NCI-H1694 (cell line): ENCODE measurements at places on chromosomes 16 and 17.
A peak's percentile ranks its signal among the peaks of the same experiment; 100 is the strongest.

- no peak for DNase-seq
These were observed 4.1 kb downstream of the SYNGR2 start for GRCh38 chr17:78172249-78173051.

- DNase-seq = no peak
These were observed at the start of gene MVP for GRCh38 chr16:29820271-29820701. MVP (plus strand) TSS chr16:29820462; CDS start chr16:29830550, 10,088 bp downstream.

DNA sequence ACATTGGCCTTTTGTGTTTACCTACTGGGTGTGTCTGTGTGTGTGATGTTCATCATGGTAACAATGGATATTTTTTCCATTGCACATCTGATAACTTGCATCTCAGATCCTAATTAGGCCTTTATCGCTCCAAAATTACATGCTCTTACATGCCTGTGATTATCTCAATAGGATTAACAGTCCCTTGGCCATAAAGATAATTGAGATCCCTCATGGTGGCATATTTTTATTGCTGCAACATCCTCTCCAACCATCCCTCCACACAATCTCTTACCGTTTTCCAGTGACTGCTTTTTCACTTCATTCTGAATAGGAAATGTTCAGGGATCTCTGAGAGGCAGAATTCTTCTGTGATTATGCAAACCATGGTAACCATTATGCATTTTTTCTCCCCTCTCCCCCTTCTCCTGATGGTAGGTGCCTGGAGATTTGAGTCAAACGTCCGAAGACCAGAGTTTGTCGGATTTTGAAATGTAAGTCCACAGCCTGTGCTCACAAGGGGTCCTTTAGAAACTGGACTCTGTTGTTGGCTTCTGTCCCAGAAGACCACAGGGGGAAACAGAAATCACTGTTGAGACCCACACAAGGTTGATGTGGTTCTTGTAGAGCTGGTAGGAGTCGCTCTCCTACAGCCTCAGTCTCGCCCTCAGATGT, 405.5 kb downstream of the CPPED1 start:
- DNase-seq = peak; percentile 3

GRCh38 chr17:79049821-79050220, 24.8 kb upstream of the ENGASE start:
- no peak for DNase-seq

DNA sequence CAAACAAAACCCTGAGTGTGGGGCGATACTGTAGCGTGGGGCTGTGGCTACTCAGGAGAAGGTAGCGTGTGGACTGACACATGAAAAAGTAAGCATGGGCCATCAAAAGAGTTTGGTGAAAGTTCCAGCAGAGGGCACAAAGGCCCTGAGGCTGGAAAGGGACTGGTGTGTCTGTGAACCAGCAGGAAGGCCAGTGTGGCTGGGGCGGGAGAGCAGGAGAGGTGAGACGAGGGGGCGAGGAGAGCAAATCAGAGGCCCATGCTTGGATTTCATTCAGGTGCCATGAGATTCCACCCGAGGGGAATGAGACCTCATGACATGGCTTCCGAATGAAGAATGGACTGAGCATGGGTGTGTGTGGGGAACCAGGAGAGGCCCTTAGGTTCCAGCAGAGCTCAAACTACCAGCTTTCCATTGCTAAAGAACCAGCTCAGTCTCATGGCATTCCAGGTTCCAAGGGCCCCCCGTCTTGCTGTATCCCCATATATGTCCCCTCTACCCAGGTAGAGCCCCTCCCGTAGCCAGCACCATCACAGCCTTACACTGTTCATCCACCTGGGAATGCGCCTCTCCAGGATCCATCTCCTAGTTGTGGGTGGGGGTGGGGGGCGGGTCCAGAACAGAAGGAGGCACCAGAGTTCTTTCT, 31.1 kb downstream of the TRPV2 start:
- no peak for DNase-seq

DNA sequence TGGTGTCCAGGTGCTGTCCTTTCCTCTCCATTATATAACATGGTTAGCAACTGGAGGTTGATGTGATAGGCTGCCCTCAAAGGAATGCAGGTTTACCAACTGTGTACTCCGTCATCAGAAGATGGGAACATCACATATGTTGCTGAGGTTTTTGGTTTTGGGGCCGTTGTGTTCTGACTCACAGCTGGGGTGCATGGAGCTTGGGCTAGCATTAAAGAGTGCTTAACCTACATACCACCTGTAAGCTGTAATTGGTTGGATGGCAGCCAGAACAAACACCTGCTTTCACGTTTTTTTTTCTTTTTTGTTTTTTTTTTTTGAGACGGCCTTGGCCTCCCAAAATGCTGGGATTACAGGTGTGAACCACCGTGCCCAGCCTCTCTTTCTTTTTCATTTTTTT, 20.9 kb downstream of the TMEM11 start:
- DNase-seq = no peak

GRCh38 chr16:27867122-27868110, 196.1 kb downstream of the GSG1L start:
- DNase-seq = no peak

- DNase-seq = peak; percentile 35
These were observed 115.2 kb downstream of the RBFOX3 start for GRCh38 chr17:79495665-79496064.

DNA sequence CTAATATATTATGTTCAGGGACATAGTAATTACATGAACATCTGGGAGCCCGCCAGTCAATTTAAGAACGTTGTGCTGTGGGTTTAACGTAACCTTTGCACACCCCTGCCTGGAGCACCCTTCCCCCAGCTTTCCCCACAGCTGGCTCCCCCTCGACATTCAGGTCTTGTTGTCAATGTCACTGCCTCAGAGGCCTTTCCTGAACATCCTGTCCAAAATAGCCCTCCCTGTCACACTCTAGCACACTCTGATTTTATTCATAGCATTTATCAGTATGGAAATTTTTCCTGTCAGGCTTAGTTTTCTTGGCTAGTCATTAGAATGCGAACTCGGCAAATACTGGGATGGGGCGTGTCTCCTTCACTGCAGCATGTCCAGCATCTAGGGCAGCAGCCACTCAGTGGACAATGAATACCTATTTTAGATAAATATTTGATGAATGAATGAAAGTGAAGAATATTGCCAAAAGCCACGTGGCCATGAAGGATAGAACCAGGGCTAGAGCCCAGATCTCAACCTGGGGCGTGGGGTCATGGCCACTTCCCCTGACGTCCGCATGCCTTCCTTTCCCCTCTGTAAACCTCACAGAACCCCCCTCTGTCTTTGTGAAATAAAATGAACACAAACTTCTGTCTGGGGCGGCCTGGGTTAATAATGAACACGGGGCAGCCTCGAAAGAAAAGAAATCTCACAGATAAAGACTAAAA, 10.5 kb downstream of the PIK3R6 start:
- DNase-seq = peak; percentile 34

DNA sequence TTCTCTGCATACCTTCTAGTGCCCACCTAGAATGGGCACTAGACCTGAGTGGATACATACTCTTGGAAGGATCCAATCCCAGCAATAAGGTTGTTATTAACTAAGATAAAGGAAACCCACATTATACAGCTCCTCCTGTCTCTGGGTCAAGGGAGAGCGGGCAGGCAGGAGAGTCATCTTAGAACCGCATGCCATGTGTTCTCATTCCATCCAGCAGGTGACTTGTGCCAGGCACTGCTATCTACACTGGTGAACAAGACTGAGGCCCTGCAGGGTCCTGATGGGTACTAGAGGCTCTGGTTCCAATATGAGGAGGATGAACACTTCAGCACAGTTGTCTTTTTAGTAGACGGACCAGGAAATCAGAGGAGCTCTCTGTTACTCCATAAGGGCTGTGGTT, 5.9 kb upstream of the CD300H start:
- no peak for DNase-seq

DNA sequence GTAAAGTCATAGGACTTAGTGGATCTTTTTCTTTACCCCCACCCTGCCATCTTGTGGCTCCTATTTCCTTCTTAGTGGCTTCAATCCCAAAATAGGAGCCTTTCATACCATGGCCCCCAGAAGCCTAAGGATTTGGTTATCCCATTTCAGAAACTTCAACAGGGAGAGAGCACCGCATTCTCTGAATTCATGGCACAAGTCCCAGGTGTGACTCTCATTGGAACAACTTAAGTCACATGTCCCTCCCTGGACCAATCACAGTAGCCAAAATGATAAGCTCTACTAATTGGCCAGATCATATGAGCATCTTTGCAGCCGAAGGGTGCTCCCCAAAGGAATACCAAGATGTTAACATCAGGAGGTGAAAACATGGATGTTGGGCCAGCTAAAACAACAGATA, 43.2 kb downstream of the AXIN2 start:
- DNase-seq = no peak

DNA sequence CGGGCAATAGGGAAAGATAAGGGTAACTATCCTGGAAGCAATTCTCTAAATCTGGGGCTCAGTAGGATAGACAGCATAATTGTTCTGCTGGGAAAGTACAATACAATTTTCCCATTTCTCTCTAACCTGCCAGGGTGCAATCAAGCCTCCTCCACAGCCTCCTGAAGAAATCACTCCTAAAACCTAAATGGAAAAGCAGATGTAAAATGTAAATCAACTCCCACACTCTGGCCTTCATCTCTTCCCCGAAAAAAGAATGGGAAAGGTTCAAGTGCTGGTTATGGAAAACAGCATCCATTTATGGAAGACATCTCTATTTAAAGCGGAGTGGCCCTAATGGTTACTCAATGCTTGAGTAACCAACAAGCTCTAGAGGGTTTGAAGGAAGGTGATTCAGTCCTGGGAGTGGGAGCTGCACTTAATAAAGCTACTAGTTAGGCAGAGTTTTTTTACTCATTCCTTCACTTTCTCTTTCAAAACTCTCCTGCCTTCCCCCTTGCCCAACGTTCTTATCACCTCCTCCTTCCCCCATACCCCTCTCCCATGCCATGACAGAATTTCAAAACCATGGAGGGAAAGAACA, 5.1 kb downstream of the MMD start:
- no peak for DNase-seq

DNA sequence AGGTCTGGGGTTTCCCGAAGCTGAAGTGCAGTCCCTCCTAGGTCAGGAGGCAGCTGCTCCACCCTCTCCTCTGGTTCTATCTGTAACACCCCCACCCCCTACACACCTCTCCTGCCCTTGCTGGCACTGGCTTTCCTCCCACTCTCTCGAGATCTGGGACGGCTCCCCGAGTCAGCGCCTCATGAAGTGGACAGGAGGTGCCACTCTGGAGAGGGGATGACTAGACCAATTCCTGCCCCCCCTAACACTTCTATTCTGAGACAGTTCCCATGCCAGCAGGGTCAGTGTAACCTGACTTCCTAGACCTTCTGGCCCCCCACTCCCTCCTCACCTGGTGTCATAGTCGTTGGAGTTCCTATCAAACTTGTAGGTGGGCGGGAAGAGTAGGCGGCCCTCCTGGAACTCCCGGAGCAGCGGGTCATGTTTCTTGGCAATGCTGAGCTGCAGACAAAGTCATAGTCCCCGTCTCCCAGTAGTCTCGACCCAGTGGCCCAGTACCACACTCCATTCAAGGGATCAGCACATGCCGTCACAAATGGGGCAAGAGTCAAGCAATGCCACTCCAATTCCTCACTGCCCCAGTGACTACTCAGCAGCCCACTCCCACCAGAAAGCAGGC, 9.7 kb downstream of the INPP5K start:
- no peak for DNase-seq

- no peak for DNase-seq
These were observed 13.2 kb upstream of the ZNF469 start for GRCh38 chr16:88369447-88370008.

- DNase-seq = no peak
These were observed 161.0 kb downstream of the FTO start for GRCh38 chr16:53864819-53865493.

GRCh38 chr16:15493466-15494180, 59.2 kb downstream of the BMERB1 start:
- peak; percentile 56 for DNase-seq

DNA sequence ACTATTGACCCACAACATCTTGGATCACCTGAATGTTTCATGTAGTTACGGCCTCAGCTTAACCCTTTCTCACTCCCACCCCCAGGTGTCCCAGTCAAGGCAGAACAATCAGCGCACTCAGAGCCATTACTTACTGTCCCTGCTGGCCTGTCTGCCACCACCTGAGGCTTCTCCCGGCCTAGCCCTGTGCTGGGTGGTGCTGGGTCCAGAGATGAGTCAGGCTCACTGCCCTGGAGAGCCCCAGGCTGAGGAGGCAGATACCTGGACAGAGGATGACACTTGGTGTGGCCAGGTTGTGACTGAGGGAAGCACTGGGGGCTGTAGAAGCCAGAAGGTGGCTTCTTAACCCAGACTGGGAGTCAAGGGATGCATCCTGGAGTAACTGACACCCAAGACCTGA, 4.0 kb upstream of the SLC5A2 start:
- DNase-seq = no peak

GRCh38 chr17:62808576-62808970, 459 bp upstream of the MARCHF10 start:
- DNase-seq = no peak

DNA sequence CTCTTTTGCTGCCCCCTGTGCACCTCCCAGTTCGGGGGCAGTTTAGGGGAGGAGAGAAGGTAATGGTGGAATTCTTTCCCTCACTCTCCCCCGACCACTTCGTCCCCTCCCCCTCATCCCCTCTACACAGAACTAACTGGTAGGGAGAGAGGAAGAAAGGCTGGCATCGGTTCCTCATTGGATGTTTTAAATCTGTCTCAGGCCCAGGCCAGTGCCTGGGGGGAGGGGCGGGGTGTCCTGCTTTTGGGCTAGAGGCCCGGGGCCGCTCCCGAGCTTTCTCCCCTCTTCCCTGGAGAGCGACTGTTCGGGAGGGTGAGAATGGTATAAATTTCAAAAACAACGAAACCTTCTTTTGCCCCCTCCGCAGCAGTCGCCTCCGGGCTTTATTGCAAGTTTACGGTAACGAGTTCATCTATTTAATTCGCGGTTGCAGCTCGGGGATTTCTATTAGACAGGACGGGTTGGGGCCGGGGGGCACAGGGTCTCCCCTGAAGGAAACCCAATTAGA, at the start of gene PRAC2:
Gene PRAC2, plus strand, starts transcription at position 271 of the 508 bp plus-strand sequence. CDS start 1,226 bp downstream, outside the sequence.
- no peak for DNase-seq

GRCh38 chr16:21100447-21100846, 50.2 kb downstream of the DNAH3 start:
- no peak for DNase-seq

DNA sequence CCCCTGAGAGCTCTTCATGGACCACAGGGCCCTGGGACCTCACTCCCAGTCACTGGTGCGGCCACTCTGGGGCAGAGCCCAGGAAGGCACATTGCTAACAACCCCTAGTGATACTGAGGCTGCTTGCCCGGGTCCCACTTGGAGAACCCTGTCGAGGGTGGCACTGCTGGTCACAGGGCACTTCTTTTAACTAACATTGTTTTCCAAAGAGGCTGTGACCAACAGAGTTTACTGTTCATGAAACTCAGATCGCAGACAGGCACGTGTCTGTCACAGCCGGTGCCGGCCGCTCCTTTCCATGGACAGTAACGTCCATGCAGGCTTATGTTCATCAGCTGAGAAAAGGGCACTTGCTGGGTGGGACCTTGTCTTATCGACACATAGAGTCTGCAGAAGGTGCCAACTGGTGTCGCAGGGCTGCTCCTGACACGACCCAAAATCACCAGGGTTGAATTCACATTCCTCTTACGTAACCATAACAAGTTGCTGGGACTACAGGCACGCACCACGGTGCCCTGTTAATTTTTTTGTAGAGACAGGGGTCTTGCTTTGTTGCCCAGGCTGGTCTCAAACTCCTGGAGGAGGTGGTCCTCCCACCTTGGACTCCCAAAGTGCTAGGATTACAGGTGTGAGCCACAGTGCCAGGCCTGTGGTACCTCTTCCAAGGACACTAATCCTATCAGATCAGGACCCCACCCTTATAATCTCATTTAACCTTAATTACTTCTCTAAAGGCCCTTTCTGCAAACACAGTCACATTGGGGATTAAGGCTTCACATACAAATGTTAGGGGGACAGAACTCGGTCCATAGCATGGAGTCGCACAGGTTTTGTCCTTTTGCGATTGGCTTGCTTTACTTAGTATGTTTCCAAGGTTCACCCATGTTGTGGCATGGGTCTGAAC, 1.2 kb upstream of the ZC3H18 start:
- no peak for DNase-seq
